ENCODE measurements at places on chromosomes 3 and 15. TPM values are rescaled to one million over a fixed set of nuclear protein-coding genes. Genes with fewer than 3 reads are reported as not detected.

The ATP2C1 gene
- 68.4 TPM for total RNA-seq

The PRR20G gene
- total RNA-seq, result not detected

The SERINC4 gene
- total RNA-seq, result 0.16 TPM

The SLC38A3 gene
- 0.90 TPM for total RNA-seq

The SLC28A2 gene
- not detected for total RNA-seq

The NPAP1 gene
- 0.11 TPM for total RNA-seq

The SH3BP5 gene
- 5.1 TPM for total RNA-seq

The DNAJB8 gene
- not detected for total RNA-seq

The GOLGA6D gene
- 2.6 TPM for total RNA-seq

The TTLL13 gene
- total RNA-seq, result 0.18 TPM

The KIAA1143 gene
- total RNA-seq, result 45.4 TPM

The GOLGA8J gene
- total RNA-seq, result 0.33 TPM

The AADACL2 gene
- total RNA-seq, result not detected

The IQCH gene
- 1.9 TPM for total RNA-seq

The TBC1D5 gene
- total RNA-seq, result 32.9 TPM

The KCNMB2 gene
- total RNA-seq, result not detected

The TRIM71 gene
- 238 TPM for total RNA-seq

The MORC1 gene
- total RNA-seq, result not detected

The USP50 gene
- not detected for total RNA-seq

The SLCO2A1 gene
- total RNA-seq, result 2.3 TPM

The C15orf62 gene
- total RNA-seq, result 0.72 TPM

The NR1I2 gene
- total RNA-seq, result 2.8 TPM

The RHCG gene
- 0.31 TPM for total RNA-seq

The TPRG1 gene
- total RNA-seq, result 0.87 TPM

The GUCA1C gene
- not detected for total RNA-seq

The CMTM6 gene
- 39.3 TPM for total RNA-seq

The ROPN1 gene
- total RNA-seq, result not detected

The CCR3 gene
- total RNA-seq, result not detected

The EFCC1 gene
- total RNA-seq, result 0.16 TPM

The C3orf49 gene
- total RNA-seq, result not detected

The XCR1 gene
- total RNA-seq, result 0.02 TPM
